Mammary epithelial cell (primary cell): ENCODE measurements at places on chromosomes 11 and 22.

DNA sequence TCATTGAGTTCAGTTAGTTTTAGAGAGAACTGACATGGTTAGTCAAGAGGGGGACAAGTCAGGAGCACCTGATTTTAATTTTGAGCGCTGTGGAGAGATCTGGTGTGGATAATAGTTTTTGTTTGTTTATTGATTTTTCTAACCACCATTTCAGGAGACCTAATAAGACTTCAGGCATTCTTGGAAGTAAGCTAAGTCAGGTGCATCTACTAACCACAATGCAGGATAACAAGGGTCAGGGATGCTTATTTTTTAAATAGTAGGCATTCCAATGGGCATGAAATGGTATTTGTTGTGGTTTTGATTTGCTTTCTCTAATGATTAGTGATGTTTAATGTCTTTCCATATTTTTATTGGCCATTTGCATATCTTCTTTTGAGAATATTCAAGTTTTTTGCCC lies 212.1 kb downstream of the NAV2 start:
- no peak for DNase-seq

DNA sequence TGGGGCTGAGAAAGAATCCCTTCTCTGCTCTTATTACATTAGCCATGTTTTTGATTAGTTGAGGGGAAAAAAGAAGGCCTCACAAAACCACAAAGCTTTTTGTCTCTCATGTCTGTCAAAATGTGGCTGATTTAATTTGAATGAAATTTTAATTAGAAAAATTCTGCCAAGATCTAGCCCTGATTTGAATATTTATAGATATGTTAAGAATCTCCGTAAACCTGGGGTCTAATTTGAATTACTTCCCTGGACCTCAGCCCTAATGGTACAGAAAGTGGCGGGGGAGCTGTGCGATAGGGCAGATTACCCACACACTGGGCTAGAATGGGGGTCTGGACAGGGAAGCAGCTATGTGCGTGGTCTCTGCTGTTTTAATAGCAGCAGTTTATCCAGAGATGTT lies 141.3 kb upstream of the TTC12 start:
- DNase-seq, result no peak

DNA sequence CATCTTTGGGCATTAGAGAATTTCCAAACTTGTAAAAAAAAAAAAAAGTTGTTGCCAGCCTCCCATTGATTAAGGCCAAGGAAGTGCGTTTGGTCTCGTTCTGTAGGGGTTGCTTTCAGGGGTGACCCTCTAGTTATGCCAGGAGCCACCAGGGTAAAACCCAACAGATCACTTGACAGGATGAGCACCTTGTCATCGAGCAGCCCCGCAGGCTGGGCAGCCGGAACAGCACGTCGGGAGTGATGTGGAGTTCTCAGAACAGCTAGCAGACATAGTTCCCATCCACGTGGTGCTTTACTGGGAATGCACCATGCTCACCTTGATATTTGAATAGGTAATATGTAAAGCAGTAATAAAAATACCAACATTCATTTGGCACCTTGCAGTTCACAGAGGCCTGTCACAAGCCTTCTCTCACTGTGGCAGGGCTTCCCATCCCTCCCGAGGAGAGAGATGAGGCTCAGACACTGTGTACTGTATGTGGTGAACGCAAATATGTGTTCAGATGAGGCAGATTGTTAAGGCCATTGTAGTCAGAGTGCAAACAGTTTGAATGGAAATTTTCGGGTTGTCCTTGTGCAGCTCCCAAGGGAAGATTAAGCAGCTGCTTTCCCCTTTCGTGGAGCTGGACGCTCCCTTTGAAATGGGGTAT lies 70.9 kb upstream of the SORL1-AS1 start:
- DNase-seq, result no peak

- DNase-seq, result peak; percentile 93
Observed at GRCh38 chr22:20569059-20570058, 61.9 kb downstream of the MED15 start.

GRCh38 chr22:36281781-36282327 lies 28.9 kb downstream of the APOL1 start:
- DNase-seq, result no peak

GRCh38 chr11:14075118-14076078 lies 112.9 kb downstream of the SPON1 start:
- DNase-seq, result peak; percentile 89

DNA sequence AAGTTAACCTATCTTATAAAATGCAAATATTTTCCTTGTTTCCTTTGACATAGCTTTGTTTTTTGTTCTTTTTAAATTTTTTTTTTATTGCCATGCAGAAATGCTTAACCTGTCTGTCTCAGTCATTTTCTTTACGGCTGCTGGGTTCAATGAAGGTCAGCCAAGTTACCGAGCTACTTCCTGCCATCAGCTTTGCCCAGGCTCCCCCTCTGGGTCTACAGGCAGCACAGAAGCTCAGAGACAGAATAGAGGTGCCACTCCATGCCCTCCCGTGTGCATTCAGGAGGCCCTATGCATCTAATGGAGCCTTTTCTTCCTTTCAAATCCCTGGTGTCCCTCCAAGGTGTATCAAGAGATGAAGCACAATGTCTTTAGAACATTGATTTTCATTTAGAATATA lies 411.0 kb upstream of the NARS2 start:
- no peak for DNase-seq

- peak; percentile 51 for DNase-seq
Observed at GRCh38 chr11:102204174-102204573, 93.9 kb downstream of the YAP1 start.

DNA sequence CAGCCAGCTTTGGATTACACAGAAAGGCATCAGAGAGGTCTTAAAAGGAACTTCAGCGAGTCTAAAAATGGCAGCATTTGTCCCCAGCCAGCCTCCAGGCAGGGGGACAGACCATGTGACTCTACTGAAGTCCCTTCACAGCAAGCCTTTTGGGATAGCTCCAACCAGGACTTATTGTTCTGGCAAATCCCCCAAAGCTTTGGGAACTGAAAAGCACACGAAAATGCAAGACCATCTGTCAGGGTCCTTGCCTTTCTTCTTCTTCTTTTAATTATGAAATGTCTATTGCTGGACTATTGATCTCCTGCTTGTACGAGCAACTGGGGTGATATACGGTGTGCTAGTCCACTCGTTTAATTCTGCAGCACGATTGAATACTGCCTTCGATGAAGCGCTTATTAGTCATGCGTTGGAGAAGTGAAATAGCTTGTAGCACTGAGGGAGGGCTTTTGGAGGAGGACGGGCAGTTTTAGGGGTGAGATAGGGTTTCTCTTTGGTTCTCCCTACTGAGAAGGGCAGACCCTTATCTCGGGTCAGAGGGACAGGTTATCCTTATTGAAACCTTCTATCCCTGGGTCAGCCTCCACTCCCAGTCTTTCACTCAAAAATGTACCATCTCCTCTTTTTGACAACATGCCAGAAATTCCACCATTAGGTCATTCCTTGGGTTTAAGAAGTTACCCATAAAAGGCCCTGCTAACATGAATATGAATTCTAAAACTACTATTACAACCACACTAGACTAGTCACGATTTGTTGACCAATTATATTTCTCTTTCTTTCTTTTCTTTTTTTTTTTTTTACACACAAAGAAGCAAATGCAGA lies 416.4 kb downstream of the MIAT start:
- no peak for DNase-seq

GRCh38 chr11:44573333-44573732 lies 7.9 kb downstream of the CD82 start:
- DNase-seq, result no peak
